Mesothelial cell of epicardium (in vitro differentiated cells): ENCODE measurements at places on chromosomes 2 and 18. TPM values are rescaled to one million over a fixed set of nuclear protein-coding genes. Genes with fewer than 3 reads are reported as not detected.

- no peaks in the 10 kb centered on the region for H3K36me3 ChIP-seq
- no peaks in the 10 kb centered on the region for H3K27me3 ChIP-seq
- H3K27ac ChIP-seq = no peak overlapping the region
- peaks cover 8% of the 10 kb centered on the region for H3K4me1 ChIP-seq
These were observed 152.5 kb upstream of the AQP4 start for GRCh38 chr18:27017901-27018500.

DNA sequence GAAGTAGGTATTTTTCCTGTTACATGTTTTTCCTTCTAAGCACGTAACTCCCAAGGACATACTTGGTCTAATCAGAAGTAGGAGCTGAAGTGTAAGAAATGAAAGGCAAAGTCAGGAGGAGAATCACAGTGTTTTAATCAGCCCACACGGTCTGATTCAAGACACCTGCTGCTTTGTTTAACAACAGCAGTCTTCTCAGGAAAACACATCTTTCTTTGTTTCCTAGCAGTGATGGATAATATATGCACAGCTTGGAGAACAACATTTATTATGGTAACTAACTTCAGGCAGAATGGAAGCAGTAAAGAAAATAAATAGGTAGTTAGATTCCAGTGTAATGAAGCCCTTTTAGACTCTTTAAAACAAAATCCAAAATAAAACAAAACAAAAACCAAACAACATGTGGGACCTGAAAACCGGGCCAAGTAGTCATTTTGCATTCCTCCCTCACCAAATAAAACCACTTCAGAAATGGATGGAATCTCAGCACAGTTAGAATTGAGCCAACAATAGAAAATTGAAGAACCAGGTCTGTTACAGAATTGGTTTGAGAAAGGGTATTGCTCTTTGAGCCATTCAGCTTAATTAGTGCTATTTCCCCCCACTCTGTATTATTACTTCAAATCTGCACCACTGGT, 61.1 kb upstream of the UGP2 start:
- peak overlapping the region; percentile 16 for H3K27ac ChIP-seq
- no peak overlapping the region for H3K4me3 ChIP-seq
- H3K4me1 ChIP-seq = peaks cover 27% of the 10 kb centered on the region
- no peak for DNase-seq

SCYGR4 gene
- total RNA-seq = not detected in 3 replicates

GRCh38 chr2:73939419-73939818, 12.7 kb downstream of the DGUOK start:
- no peak overlapping the region for H3K4me3 ChIP-seq
- H3K27ac ChIP-seq = no peak overlapping the region
- no peak for DNase-seq
- no peaks in the 10 kb centered on the region for H3K4me1 ChIP-seq

GRCh38 chr18:2982452-2983269, 30.3 kb downstream of the LPIN2 start:
- DNase-seq = no peak
- peaks cover 38% of the 10 kb centered on the region for H3K4me1 ChIP-seq
- H3K27me3 ChIP-seq = no peaks in the 10 kb centered on the region
- H3K4me3 ChIP-seq = no peak overlapping the region
- peaks cover 2% of the 10 kb centered on the region for H3K36me3 ChIP-seq

ARHGEF4 gene
- 20.9 to 25.5 TPM (median 23.9 TPM) in 3 replicates for total RNA-seq

GRCh38 chr18:29080946-29081345, 904.0 kb upstream of the CDH2 start:
- H3K4me1 ChIP-seq = peaks cover 3% of the 10 kb centered on the region
- H3K36me3 ChIP-seq = no peaks in the 10 kb centered on the region
- H3K27me3 ChIP-seq = no peaks in the 10 kb centered on the region

DNA sequence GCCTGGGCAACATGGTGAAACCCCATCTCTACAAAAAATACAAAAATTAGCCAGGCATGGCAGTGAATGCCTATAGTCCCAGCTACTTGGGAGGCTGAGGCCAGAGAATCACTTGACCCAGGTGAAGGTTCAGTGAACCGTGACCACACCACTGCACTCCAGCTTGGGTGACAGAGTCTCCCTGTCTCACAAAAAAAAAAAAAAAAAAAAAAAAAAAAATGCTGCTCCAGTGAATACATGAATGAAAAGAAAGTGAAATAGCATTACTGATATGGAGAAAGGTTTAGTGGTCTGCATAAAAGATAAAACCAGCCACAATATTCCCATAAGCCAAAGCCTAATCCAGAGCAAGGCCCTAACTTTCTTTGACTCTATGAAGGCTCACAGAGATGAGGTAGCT, 44.5 kb downstream of the METTL8 start:
- peaks cover 4% of the 10 kb centered on the region for H3K36me3 ChIP-seq
- no peak for DNase-seq
- H3K4me3 ChIP-seq = no peak overlapping the region
- peaks cover 4% of the 10 kb centered on the region for H3K4me1 ChIP-seq
- H3K27ac ChIP-seq = no peak overlapping the region

GRCh38 chr2:2170861-2171260, 160.2 kb downstream of the MYT1L start:
- H3K27ac ChIP-seq = no peak overlapping the region
- H3K27me3 ChIP-seq = peaks cover 60% of the 10 kb centered on the region
- H3K4me3 ChIP-seq = no peak overlapping the region

WNT6 gene
- 106 to 118 TPM (median 115 TPM) in 3 replicates for total RNA-seq

DOK1 gene
- 10.7 to 11.9 TPM (median 10.8 TPM) in 3 replicates for total RNA-seq

UGP2 gene
- 92.6 to 99.1 TPM (median 96.7 TPM) in 3 replicates for total RNA-seq

GRCh38 chr2:85066006-85066740, 67.0 kb upstream of the TCF7L1 start:
- DNase-seq = no peak
- H3K4me1 ChIP-seq = peaks cover 26% of the 10 kb centered on the region
- H3K4me3 ChIP-seq = no peak overlapping the region
- no peak overlapping the region for H3K27ac ChIP-seq
- no peaks in the 10 kb centered on the region for H3K36me3 ChIP-seq

DNA sequence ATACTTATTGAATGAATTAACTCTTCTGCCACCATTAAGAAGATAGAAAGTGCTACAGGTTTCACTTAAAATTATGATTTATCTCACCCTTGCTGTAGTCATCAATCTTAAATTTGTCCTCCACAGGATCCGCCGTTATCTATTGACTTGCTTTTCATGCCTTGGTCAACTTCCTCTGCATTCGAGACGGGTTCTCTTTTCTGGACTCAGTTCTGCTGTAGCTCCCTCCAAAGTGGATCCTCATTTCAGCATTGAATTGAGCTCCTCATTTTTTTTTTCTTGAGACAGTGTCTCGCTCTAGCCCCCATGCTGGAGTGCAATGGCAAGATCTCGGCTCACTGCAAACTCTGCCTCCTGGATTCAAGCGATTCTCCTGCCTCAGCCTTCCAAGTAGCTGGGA, 27.6 kb downstream of the INPP5D start:
- no peak for DNase-seq
- no peak overlapping the region for H3K4me3 ChIP-seq
- H3K36me3 ChIP-seq = no peaks in the 10 kb centered on the region
- no peak overlapping the region for H3K27ac ChIP-seq
- H3K4me1 ChIP-seq = no peaks in the 10 kb centered on the region

- H3K27ac ChIP-seq = no peak overlapping the region
- no peak overlapping the region for H3K4me3 ChIP-seq
- H3K36me3 ChIP-seq = no peaks in the 10 kb centered on the region
- DNase-seq = no peak
- no peaks in the 10 kb centered on the region for H3K27me3 ChIP-seq
- peaks cover 26% of the 10 kb centered on the region for H3K4me1 ChIP-seq
These were observed 217.2 kb downstream of the LDLRAD4 start for GRCh38 chr18:13435586-13436333.

GRCh38 chr18:3401669-3402620, 48.0 kb upstream of the TGIF1 start:
- H3K27ac ChIP-seq = no peak overlapping the region
- H3K27me3 ChIP-seq = no peaks in the 10 kb centered on the region
- H3K4me3 ChIP-seq = no peak overlapping the region
- DNase-seq = no peak
